ENCODE measurements at places on chromosomes 4 and X. TPM values are rescaled to one million over a fixed set of nuclear protein-coding genes. Genes with fewer than 3 reads are reported as not detected.

GRCh38 chr4:38170338-38171169 lies 210.4 kb downstream of the PTTG2 start:
- no peaks in the 10 kb centered on the region for H3K36me3 ChIP-seq
- H3K4me3 ChIP-seq, result no peak overlapping the region
- H3K27ac ChIP-seq, result no peak overlapping the region
- H3K27me3 ChIP-seq, result no peaks in the 10 kb centered on the region
- DNase-seq, result no peak
- peaks cover 26% of the 10 kb centered on the region for H3K4me1 ChIP-seq

Gene HPGDS
- total RNA-seq, result not detected

Gene GAGE12H
- total RNA-seq, result not detected

- H3K4me3 ChIP-seq, result no peak overlapping the region
- peaks cover 26% of the 10 kb centered on the region for H3K4me1 ChIP-seq
- no peaks in the 10 kb centered on the region for H3K27me3 ChIP-seq
- no peaks in the 10 kb centered on the region for H3K36me3 ChIP-seq
Observed at GRCh38 chr4:99821918-99822503, 5.4 kb downstream of the DAPP1 start.

Gene SRP72
- total RNA-seq, result 419 TPM

GRCh38 chr4:176443117-176443516 lies 123.4 kb downstream of the SPCS3 start:
- H3K36me3 ChIP-seq, result no peaks in the 10 kb centered on the region
- H3K4me1 ChIP-seq, result peaks cover 34% of the 10 kb centered on the region
- H3K27ac ChIP-seq, result peak overlapping the region; percentile 96
- peak overlapping the region; percentile 61 for H3K4me3 ChIP-seq

DNA sequence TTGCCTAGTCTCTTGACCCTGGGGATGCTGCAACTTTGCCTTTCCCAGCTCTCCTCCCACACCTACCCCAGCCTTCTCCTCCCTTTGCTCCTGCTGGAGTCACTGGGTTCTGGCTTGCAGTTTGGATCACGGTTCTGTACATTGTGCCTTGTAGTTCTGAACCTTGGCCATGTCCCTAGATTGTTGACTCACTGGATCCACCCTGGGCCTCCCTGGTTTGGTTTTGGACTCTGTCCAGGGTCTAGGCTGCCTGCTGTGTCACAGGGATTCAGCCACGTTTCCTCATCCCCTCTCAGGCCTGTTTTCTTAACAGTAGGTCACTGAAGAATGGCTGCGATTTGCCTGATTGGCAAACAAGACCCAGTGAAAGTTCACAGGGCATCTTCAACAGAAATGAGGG lies 11.5 kb upstream of the GABRE start:
- peak; percentile 87 for DNase-seq
- H3K27ac ChIP-seq, result no peak overlapping the region
- H3K36me3 ChIP-seq, result no peaks in the 10 kb centered on the region
- H3K4me3 ChIP-seq, result no peak overlapping the region

- no peaks in the 10 kb centered on the region for H3K36me3 ChIP-seq
- H3K27me3 ChIP-seq, result no peaks in the 10 kb centered on the region
- no peak overlapping the region for H3K4me3 ChIP-seq
- no peak for DNase-seq
- no peaks in the 10 kb centered on the region for H3K4me1 ChIP-seq
Observed at GRCh38 chr4:37132351-37132974, 112.1 kb upstream of the NWD2 start.

Gene DRP2
- total RNA-seq, result 0.47 TPM

DNA sequence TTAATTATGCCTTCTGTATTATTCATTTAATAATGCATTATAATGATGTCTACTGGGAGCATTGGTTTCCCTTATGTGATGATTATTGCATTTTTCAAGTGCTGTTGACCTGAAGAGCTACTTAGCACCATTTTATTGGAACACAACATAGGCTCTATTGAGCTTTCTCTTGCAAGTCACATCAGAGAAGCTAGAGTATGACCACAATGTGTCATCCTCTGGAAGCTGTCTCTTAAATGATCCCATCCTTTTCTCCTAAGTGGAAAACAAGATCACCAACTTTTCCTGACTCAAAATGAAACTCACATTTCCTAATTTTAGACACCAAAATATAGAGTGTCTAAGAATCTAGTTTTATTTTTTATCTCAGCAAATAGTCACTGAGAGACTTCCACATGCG lies 1451.9 kb downstream of the PCDH7 start:
- H3K36me3 ChIP-seq, result no peaks in the 10 kb centered on the region
- H3K4me1 ChIP-seq, result peaks cover 10% of the 10 kb centered on the region
- H3K27ac ChIP-seq, result peak overlapping the region; percentile 91
- H3K27me3 ChIP-seq, result no peaks in the 10 kb centered on the region
- DNase-seq, result no peak

Gene FOXR2
- total RNA-seq, result not detected

- no peak overlapping the region for H3K4me3 ChIP-seq
- H3K36me3 ChIP-seq, result no peaks in the 10 kb centered on the region
- peak; percentile 41 for DNase-seq
- H3K27ac ChIP-seq, result no peak overlapping the region
- H3K4me1 ChIP-seq, result no peaks in the 10 kb centered on the region
Observed at GRCh38 chrX:39645178-39645895, 452.4 kb downstream of the BCOR start.

Gene APLN
- total RNA-seq, result not detected

Gene CXorf66
- not detected for total RNA-seq

- H3K4me3 ChIP-seq, result no peak overlapping the region
- no peak overlapping the region for H3K27ac ChIP-seq
- no peaks in the 10 kb centered on the region for H3K27me3 ChIP-seq
- DNase-seq, result no peak
- no peaks in the 10 kb centered on the region for H3K36me3 ChIP-seq
- no peaks in the 10 kb centered on the region for H3K4me1 ChIP-seq
Observed at GRCh38 chr4:56191534-56191933, 195.8 kb downstream of the AASDH start.

Gene ZNF157
- not detected for total RNA-seq

- no peak overlapping the region for H3K4me3 ChIP-seq
- no peaks in the 10 kb centered on the region for H3K36me3 ChIP-seq
- no peak overlapping the region for H3K27ac ChIP-seq
- H3K27me3 ChIP-seq, result no peaks in the 10 kb centered on the region
- DNase-seq, result peak; percentile 72
Observed at GRCh38 chr4:54683616-54684346, 26.0 kb downstream of the KIT start.

GRCh38 chr4:75142382-75142781 lies 209.5 kb downstream of the PARM1 start:
- no peaks in the 10 kb centered on the region for H3K4me1 ChIP-seq
- no peaks in the 10 kb centered on the region for H3K36me3 ChIP-seq
- H3K27me3 ChIP-seq, result no peaks in the 10 kb centered on the region

- H3K36me3 ChIP-seq, result peaks cover 6% of the 10 kb centered on the region
- DNase-seq, result no peak
- no peaks in the 10 kb centered on the region for H3K27me3 ChIP-seq
- no peaks in the 10 kb centered on the region for H3K4me1 ChIP-seq
- no peak overlapping the region for H3K4me3 ChIP-seq
Observed at GRCh38 chr4:107665001-107665400, 55.0 kb downstream of the PAPSS1 start.

Measured in MCF 10A (cell line).